ENCODE measurements at places on chromosomes 2 and 18. TPM values are rescaled to one million over a fixed set of nuclear protein-coding genes. Genes with fewer than 3 reads are reported as not detected.

C1GALT1C1L gene
- total RNA-seq: not detected

KLHL41 gene
- 1.1 TPM for total RNA-seq

MAPK4 gene
- 2.9 TPM for total RNA-seq

NAT8 gene
- total RNA-seq: not detected

GRCh38 chr2:16971722-16972234 lies 306.1 kb upstream of the CYRIA start:
- DNase-seq: no peak

DNA sequence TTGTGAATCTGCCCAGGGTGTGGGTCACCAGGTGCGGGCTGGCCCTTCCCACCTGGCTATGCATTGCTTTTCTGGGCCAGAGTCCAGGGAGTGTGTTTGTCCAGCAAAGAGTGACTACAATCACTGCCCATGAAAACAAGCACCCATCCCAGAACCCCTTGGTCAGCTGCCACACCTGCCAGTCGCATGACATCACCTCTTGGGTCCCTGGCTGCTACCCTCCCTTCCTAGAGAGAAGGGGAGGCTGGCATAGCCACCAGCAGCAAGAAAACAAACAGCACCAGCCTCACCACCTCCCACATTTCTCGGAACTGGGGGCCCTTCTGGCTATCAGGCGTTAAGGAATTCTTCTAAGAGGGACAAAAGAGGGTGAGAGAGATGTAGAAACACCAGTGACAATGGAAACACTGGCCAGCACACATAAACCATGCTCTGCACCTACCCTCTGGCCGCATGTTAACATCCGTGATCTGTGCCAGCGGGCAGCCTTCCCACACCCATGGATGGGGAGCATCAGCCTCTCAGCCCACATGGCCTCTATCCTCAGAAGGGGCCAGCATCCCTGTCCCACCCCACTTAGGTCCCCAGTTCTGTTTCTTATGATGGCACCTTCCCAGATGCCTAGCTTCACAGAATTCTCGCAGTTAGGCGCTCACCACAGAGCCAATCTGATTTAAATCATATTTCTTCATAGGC lies 109.7 kb upstream of the GLI2 start:
- DNase-seq: peak; percentile 16

DNA sequence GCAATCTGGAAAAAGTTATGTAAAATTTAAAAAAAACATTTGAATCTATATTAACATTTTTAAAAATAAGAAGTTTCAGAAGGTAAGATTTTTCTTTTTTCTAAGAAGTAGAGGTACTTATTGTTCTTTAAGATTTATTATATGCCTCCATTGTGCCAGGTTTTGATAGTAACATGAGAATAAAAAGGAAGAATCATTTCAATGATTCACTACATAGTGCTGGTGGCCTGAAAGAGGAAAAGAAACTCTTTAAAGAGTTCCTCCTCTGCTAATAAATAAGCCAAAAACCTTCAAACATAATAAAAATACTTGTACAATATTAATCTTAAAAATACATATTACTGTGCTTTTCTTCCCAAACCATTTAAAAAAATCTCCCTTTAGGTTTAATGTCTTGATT lies 69.0 kb downstream of the ANKRD44 start:
- DNase-seq: no peak

GRCh38 chr18:52409727-52410126 lies 69.7 kb downstream of the DCC start:
- peak; percentile 8 for DNase-seq

DNA sequence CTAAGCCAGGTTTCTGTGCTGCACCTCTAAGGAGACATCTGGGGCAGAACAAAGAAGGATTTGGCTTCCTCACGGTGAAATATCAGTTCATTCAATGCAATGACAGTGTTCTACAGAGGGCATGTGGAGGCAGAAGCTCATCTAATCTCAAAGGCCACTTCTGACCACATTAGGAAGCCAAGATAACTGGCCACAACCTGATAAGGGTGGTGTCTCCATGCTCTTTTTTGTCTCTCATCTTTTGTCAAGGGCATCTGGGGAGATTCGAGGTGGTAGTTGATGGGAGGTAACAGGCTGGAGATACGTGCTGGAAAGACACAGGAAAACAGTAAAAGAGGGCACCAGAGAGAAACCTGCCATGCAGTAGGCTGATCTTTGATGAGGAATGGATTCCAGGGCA lies 303.9 kb downstream of the LRATD1 start:
- DNase-seq: no peak

DNA sequence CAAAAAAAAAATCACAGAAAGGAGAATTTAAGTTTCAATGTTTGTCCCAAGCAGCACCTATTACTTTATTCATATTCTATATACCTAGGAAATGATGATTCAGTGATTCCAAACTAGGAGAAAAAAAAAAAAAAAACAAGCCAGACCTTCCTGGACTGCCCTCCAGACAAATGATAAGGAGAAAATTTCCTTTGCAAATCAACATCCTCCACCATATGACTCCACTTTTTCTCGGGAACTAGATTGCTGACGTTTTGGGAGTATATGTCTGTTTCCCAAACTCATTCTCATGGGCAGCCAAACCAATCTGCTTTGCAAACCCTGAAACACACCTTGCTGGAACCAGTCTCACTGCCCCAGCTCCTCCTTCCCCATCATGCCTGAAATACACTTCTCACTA lies 16.8 kb downstream of the AP1S3 start:
- no peak for DNase-seq

DNA sequence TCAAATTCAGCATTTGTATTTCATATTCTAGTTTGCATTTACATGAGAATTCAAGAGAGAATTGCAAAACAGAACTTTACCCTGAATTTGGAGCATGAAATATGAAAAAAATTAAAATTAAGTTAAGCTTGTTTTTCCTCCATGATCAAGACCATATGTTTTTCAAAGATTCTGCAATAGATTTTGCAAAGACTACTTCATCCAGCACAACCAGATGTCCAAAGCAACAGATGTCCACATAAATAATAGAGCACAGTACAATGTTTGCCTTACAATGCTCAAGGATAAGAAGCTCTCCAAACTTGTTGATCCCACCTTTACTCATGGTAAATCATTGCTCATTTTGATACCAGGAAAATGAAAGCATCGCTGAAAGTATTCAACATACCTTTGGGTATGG lies 25.6 kb downstream of the FAP start:
- DNase-seq: no peak

DNA sequence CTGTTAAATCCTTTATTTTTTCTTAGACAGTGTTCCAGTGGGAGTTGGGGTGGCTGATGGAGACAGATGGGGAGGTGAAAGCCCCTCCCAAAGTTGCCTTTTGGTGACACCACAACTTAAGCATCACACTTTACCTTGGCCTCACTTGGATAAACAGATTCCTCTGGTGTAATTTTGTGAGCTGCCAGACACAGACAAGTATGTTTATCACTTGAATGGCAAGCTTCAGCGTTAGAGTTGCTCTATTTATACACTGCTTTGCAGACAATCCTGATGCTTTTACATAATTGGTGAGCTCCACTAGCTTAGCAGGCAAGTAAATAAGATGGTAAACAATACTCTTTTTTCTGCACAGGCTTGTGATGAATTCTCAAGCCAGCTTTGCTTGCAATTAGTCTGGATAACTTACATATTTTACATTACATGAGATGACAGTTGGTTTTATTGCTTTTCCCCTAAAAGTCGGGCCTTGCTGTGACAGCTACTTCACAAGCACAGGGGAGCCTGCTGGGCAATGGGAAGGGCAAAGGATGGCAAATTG lies 226.2 kb downstream of the SLC8A1 start:
- no peak for DNase-seq

- DNase-seq: no peak
Measured at GRCh38 chr18:13973061-13973575, 57.8 kb upstream of the MC2R start.

GRCh38 chr2:95382192-95382591 lies 20.3 kb upstream of the FAHD2A start:
- DNase-seq: no peak

- no peak for DNase-seq
Measured at GRCh38 chr2:69088466-69088865, 75.5 kb downstream of the ANTXR1 start.

DNA sequence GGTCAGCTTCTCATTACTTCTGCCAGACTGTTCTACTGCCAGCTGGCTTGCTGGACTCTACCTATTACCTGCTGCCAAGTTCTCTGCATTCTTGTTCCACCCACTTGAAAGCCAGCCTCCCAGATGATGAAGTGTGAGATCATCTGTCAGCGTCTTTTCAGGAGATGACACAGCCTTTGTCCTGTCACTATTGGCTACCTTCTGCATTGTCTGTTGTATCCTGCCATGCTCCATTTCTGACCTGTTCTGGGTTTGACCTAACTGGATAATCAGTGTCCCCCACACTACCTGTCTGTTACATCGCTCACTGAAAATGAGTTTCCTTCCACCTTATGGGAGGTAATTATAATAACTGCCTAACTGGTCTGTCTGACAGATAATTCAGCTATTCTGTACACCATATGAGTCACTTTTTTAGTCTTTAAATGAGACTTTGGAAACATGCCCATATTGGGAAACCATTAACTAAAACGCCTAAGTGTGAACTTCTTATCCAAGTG lies 520.6 kb downstream of the METTL4 start:
- DNase-seq: no peak

GRCh38 chr2:86622519-86623042 lies 1.1 kb downstream of the RNF103 start:
- DNase-seq: peak; percentile 50

DNA sequence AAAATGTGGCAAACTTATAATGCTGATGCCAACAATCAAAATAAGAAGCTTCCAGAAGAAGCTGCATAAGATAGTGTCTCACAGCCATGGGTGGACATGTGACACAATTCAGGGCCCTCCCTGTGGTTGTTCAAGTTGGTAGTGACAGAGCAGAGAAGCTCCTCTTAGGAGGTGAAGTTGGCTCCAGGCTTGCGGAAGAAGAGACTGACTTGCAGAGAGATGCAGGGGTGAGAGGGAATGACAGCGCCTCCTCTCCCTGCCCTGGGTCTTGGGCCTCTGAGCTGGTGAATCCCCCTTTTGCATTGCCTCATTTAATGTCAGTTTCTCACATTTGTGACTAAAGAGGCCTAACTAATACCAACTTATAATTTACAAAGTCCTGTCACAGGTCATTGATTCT lies 23.0 kb upstream of the RHOB start:
- DNase-seq: peak; percentile 7

- no peak for DNase-seq
Measured at GRCh38 chr2:67945940-67946339, 116.9 kb downstream of the C1D start.

GRCh38 chr2:125543968-125544514 lies 1111.9 kb upstream of the GYPC start:
- no peak for DNase-seq

Measured in transverse colon (tissue), 4 donors.